ENCODE measurements at places on chromosomes 2 and 18.
A peak's percentile ranks its signal among the peaks of the same experiment; 100 is the strongest.

DNA sequence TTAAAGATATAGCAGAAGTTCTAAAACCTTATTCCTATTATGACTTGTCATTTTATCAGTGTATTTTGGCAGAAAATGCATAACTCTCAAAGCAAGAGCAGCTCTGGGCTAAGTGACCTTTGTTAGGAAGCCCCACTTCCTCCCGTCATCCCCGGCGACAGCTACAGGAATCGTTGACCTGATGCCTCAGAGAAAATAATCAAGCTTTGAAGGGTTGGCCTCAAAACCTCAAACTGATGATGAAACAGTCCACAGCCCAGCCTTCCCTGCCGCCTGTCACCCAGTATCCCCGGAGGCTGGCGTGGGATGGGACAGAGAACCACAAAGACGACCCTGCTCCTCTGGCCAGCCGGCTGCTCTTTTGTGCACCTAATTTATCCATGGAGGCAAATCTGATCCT is 65.3 kb downstream of the KCNF1 start:
- no peak for DNase-seq

- peak; percentile 52 for DNase-seq
Measured at GRCh38 chr2:237512774-237513466, 25.9 kb downstream of the MLPH start.

GRCh38 chr2:169291517-169291916 is 70.8 kb downstream of the LRP2 start:
- DNase-seq, result no peak

DNA sequence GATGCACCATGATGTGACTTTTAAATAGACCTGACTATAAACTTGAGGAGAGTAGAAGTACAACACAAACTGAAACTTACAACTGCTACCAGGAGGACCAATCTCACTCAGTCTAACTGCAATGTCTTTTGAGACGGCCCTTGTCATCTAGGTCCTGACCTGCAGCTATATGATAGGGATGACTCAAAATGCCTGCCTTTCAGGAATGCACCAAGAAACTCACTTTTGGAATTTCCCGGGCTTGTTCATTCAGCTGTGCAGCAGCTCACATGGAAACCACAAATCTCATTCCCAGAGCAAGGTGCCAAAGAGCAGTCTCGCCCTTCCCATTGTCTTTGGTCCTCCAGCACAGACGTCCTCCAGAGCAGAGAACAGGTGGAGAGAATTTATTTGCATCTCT is 113.7 kb downstream of the SPOPL start:
- no peak for DNase-seq

- DNase-seq, result no peak
Measured at GRCh38 chr18:12621742-12622306, 36.1 kb downstream of the SPIRE1 start.

- DNase-seq, result no peak
Measured at GRCh38 chr2:64104933-64105332, 39.3 kb downstream of the PELI1 start.

GRCh38 chr2:4077017-4077416 is 373.6 kb downstream of the DCDC2C start:
- DNase-seq, result no peak

DNA sequence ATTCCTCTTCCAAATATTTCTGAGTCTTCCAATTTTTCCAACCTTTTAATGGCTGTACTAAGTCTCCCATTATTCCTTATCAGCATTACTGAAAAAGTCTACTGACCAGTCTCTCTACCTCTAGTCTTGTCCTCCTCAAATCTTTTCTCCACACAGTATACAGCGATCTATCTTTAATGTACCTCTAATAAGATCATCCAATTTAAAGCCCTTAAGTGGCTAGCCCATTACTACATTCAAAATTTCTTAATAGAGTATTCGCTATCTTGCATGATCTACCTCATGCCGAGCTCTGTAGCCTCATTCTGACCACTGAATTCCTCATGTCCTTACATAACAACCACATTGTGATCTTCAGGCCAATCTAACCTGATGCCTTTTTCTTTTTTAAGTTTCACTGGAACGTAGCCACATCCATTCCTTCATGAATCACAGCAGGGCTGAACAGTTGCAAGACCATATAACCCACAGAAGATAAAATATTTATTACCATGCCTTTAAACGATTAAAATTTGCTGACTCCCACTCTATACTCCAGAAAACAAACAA is 57.9 kb downstream of the SLC66A3 start:
- DNase-seq, result no peak

- DNase-seq, result no peak
Measured at GRCh38 chr2:98252038-98252773, 94.0 kb upstream of the CNGA3 start.

DNA sequence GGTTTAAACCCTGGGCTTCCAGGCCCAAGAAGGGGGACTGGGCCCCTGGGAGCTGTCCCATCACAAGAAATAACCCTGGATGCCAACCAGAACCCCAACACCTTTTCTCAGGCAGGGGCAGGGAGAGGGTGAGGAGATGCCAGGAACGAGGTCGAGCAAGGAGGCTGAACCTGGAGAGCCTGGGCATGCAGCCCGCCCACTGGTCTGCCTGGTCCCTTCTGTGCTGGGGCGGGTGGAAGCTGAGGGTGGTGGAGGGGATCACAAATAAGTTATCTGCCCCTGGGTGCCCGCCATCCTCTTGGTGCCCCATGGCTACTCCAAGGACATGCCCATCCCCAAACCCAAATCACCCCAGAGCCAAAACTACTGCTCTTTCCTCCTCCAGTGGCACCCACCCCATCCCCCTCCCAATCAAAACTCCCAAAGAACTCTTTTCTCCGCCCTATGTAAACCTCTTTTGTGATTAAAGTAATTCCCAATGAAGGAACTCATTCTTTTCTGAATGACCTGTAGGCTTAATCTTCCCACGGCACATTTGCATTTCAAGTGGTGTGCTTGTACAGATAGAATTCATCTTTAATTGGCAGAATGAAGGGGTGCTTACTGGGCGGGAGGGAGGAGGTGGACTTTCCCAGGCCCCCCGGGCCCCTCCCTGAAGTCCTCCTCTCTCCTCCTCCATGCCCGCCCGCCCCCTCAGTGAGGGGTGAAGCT is 47.9 kb downstream of the EFR3B start:
- no peak for DNase-seq

GRCh38 chr2:47641366-47641765 is 141.6 kb upstream of the MSH6 start:
- no peak for DNase-seq

- no peak for DNase-seq
Measured at GRCh38 chr2:216142540-216142939, 33.4 kb downstream of the XRCC5 start.

DNA sequence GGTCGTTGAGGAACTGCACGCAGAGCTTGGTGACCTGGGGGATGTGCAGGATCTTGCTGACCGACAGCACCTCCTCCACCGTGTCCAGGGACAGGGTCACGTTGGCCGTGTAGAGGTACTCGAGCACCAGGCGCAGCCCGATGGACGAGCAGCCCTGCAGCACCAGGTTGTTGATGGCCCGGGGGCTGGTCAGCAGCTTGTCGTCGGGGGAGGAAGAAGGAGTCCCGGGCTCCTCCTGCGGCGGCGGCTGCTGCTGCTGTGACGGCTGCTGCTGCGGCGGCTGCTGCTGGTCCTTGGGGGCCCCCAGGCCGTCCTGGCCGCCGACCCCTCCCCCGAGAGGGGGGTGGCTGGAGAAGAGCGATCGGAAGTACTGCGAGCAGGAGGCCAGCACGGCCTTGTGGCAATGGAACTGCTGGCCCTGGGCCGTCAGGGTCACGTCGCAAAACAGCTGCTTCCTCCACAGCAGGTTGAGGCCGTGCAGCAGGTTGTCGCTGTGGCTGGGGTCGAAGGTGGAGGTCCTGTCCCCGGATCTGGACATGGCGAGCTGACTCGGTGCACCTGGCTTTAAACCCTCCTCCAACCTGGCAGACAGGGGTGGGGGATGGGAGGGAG is 2.7 kb downstream of the KLHL14 start:
- DNase-seq, result no peak

- DNase-seq, result no peak
Measured at GRCh38 chr2:145916799-145917198, 1396.9 kb upstream of the ZEB2 start.

- no peak for DNase-seq
Measured at GRCh38 chr2:213932-214693, 49.7 kb downstream of the SH3YL1 start.
